ENCODE measurements at places on chromosomes 1 and 21.

- DNase-seq = no peak
These were observed 19.9 kb upstream of the C1QA start for GRCh38 chr1:22616571-22616970.

DNA sequence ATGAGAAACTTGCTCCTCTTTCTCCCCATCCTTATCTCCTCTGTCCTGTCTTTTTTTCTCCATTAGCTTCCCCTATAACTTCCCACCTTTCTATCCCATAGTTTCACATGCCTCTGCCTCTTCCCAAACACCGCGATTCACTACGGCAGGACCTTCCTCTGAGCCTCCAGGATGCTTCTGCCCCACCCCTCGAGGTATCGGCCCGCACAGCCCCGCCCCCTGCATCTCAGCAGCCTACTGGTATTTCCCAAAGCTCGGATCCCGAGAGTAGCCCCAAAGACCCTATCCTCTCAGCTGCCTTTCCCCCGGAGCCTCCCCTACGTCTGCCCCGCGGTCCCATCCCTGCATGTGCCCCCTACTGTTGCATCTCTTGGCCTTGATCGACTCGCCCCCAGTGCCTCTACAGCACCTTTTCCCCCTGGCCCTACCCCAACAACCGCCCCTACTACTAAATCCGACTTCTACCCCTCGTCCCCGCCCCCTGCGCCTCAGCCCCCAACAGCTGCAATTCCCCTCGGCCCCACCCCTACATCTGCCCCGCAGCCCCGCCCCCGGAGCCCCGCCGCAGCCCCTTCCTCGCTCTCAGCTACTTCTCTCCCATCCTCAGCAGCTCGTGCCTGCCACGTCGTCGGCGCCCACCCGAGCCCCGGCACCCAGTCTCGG lies 512 bp downstream of the PIAS3 start:
- no peak for DNase-seq

DNA sequence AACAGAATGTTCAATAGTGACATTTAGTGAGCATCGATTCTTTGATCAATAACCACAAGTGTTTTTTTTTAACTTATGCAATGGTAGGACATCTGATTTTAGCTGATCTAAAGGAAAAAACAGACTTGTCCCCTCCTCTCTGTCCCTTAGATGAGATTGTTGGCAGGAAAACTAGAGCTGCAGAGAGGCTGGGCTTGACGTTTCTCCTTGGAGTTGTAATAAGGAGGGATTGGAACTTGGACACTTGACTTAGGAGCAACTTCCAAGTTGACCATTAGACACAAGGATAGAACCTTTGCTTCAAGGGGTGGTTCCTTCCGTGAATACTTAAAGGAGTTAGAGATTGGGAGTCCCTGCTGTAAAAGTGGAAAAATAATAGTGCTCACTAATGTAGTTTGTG lies 49.9 kb downstream of the KAZN start:
- DNase-seq = no peak

GRCh38 chr1:209784265-209785169 lies at the start of gene C1orf74:
TSS of gene C1orf74 (minus strand) at chr1:209784559. CDS start at chr1:209783634, 925 bp downstream.
- DNase-seq = peak; percentile 96

DNA sequence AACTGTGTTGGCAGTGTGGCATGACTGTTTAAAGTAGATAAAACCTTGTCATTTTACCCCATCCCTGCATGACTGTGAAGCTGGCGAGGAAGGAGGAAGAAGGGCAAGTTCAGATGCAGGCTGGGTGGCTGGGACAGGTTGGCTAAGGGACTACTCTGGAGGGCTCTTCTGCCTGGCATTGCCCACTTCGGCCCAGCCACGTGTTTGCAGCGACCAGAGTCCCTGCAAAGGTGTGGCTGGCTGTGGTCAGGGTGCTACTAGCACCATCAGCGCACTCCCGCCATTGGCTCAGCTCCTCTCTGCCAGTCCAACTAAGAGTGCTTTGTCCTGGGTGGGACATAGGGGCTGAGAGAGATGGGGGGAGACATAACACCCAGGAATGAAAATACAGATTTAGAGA lies 7.2 kb downstream of the C1orf115 start:
- no peak for DNase-seq

DNA sequence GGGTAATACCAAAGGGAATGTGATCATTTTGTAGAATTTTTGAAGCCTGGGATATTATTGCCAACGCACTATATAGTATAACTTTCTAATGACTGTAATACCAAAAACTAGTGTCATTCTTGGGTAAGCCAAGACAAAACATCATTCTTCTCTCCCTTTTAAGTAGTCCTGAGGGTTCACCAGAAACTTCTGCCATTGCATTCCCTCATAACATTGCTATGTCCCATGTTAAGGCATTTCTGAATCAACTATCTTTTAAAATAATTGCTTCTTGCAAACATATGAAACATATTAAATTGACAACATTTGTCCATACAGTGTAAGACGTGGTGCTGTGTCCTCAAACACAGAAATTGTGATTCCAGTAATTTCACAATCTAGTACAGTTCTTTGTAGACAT lies 29.9 kb upstream of the C1orf21 start:
- DNase-seq = no peak

- no peak for DNase-seq
These were observed 157.3 kb downstream of the CASZ1 start for GRCh38 chr1:10639011-10639774.

- DNase-seq = no peak
These were observed 53.9 kb downstream of the VCAM1 start for GRCh38 chr1:100773444-100773843.

DNA sequence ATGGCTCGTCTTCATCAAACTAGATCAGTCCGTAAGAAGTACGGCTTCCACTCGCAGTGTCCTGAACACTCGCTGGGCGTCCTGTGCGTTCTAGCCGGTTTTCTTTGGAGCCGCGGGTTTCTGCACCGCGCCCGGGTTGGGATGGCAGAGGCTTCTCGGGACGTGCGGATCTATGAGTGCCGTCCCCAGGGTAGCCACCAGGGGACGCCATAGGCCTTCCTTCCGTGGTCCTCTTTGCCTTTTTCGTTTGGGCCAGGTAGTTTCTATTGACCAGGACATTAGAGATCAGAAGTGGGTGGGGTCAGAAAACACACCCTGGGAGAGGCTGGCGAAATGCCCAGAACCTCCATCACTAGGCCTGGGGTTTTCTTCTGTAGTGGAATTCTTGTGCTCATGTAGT lies 273.8 kb downstream of the FAM72C start:
- no peak for DNase-seq

DNA sequence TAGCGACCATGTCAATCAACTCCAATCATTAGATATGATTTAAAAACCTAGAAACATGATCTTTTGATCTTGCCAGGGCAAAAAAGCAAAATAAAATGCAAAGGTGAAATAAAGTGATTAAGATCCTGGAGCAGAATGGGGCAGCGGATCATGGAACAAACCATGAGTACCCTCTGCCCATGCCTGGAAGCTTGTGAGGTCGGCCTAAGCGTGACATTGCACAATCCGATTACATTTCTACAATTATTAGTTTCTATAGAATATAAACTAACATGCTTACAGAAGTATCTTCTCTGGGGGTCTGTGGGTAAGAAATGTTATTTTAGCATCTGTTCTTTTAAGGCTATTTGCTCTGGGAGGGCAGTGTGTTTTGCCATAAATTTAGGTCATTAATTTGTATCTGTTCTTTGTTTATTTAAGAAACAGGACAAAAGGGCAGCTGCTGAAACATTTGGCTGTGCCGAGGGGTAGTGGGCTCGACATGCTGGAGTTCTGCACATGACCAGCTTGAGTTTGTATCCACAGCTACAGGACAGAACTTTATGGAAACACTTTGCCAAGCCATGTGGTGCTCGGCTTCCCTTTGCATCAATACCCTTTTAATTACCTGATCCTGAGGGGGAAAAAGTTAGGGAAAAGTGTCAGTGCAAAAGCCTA lies 55.9 kb downstream of the ZBTB18 start:
- no peak for DNase-seq

DNA sequence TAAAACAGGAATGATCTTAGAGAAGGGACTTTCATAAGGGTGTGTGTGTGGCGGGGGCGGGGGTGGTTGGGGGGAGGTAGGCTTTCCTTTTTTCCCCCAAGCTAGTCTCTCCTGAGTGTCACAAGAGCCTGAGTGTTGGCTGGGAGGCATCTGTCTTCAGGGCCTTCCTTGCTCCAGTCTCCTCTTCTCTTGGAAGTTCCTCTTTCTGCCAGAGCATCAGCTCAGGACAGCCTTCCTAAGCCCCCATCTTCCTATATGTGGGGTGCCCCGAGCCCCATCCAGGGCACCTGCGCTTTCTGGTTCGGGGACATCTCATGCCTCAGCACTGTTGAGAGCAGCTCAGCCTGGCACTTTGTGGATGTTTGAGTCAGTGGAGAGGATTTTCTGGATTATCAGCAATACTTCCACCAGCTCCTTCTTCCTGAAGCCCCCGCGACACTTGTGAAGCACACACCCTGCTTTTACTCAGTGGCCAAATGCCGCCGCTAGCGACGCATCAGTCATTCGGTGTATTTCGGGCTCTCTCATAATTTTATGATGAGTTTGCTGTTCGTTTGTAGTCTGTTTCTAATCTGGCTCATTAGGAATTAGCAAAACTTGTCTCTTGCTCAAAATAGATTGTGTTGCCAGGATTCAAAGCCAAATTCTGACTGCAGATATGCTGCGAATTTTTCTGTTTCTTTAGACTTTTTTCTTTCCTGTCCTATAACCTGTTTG lies 61.7 kb downstream of the GALNT2 start:
- DNase-seq = no peak

DNA sequence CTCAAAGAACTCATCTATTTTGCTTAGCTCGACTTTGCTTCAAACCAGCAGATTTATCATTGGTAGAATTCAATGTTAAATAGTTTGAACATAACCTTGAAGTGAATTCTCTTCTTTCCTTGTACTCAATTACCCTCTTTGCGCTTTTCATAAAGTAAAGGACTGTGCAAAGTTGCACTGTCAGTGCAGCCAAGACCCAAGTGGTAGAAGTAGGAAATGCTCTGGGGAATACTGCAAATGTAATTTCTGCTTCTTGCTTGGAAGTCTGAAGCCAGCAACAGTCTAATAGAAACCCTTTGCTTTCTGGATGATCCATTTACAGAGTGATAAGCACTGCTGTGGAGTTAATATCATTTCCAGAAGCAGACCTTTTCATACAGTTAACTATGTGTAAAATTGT lies 936.7 kb upstream of the TMPRSS15 start:
- DNase-seq = no peak

DNA sequence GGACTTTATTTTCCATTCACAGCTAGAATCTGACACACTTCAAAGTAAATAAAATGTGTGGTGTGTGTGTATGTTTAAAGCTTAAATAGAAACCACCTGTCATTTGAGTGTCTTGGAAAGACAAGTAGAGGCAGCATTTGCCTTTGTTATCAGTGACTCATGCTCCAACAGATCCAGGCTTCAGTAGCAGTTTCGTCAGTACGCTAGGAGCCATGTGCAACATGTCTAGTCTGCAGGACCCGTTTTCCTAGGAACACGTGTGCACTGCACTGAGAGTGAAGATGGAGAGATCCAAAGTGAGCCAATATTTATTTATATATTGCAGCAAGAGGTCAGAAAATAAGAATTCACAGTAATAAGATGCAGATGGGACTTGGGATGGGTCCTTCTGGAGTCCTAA lies 41.8 kb downstream of the SGIP1 start:
- DNase-seq = peak; percentile 34

DNA sequence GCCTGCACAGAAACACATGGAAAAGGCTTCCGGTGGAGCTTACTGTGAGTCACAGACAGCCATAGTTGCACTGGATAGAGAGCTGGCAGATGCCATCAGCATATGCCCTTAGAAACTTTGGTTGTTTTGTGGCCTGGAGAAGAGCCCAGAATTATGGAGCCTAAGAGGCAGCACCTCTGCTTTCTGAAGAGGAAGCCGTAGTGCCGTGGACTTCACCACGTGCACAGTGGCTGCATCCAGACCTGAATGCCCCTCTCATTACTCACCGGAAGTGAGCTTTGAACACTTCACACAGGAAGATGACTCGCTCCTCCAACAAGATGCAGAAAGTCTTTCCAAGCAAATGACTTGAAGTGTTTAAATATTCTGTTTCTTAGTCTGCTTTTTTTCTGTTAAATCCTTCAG lies 28.4 kb downstream of the JUN start:
- DNase-seq = peak; percentile 100

DNA sequence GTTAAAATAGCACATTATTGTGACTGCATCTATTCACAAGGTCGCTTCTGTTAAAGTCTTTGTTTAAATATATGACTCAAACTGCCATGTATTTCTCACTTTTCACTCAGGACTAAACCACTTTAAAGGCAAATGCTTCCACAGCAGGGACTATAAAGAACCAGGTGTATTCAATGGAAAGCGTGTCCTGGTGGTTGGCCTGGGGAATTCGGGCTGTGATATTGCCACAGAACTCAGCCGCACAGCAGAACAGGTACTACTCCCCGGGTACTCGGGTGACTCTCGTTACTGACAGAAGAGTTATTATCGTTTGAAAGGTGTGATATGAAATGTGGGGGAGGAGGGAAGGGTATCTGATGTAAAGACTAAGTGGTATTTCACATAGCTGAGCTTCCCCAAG lies 17.3 kb downstream of the FMO3 start:
- no peak for DNase-seq

GRCh38 chr1:237012788-237013383 lies 8.6 kb upstream of the MT1HL1 start:
- DNase-seq = no peak

DNA sequence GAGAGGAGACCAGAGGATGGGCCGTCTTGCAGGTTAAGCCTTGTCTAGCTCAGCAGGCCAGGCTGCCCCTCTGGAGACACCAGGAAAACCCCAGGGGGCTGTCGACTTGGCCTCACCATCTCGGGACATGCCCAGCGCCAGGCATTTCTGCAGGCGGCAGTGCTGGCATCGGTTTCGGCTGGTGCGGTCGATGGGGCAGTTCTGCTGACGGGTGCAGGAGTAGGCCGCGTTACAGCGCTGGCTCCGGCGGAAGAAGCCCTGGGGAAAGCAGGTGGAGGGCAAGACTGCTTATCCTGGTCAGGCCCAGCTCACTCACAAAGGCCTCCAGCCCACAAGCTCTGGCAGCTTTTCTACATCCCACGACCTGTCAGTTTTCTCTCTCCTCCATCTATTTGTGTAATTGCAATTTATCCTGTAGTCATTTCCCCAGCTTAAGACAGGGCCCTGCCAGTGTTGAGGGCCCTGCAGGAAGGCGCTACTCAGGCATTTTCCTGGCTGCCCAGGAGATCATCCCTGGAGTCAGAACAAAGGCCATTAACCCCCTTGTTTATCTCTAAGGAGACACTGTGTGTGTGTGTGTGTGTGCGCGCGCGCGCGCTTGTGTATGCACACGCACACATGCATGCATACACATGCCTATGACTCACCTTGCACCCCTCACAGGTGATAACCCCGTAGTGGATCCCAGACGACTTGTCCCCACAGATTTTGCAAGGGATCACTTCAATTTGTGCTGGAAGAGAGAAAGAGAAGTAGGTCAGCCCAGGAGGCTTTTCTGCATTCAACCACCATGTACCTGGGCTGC lies 11.5 kb upstream of the LINGO4 start:
- DNase-seq = no peak

DNA sequence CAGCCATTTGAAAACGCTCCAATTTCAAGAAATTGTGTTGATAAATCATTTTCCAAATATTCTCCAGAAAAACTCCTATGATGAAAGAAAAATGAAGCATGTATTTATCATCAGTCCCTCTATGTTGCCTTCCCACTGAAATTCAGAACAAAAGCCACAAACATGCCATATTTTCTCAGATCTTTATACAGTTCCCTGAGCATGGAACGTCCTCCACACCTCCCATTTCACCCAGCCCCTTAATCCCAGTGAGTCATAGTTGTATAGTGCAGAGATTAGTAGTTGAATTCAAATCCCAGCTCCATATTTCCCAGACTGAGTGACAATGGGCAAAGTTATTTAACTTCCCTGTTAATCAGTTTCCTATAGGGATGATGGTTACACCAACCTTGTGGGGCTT lies 20.6 kb upstream of the NPL start:
- no peak for DNase-seq
